Effector memory CD4-positive, alpha-beta T cell (primary cell): ENCODE measurements at places on chromosomes 2 and 18.

- no peak for DNase-seq
These were observed 14.7 kb downstream of the GRB14 start for GRCh38 chr2:164606557-164606956.

- DNase-seq = no peak
These were observed 366.7 kb upstream of the SPHKAP start for GRCh38 chr2:228548230-228548629.

DNA sequence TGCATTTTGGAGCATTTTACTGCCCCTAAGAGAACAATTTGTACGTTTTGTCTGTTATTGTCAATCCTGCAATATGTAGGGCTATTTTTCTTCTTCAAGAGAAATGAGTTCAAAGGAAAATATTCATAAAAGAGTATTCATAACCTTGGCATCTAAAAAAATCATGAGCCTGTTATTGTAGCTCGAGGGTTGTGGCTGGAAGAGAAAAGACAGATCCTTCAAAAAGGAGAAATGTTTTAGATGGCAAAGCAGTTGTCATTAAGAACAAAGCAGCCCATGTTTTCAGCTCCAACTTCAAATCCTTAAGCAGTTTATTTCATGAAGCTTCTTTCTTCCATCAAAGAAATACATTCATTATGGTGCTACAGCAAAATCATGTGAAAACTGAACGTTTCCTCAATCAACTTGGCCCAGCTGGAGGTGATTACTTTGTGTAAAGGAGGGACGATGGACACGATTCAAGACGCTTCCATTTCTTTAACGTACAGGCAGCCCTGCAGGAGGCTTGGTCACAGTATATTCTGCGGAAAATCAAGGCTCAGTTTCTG lies 31.4 kb downstream of the QPCT start:
- DNase-seq = no peak

DNA sequence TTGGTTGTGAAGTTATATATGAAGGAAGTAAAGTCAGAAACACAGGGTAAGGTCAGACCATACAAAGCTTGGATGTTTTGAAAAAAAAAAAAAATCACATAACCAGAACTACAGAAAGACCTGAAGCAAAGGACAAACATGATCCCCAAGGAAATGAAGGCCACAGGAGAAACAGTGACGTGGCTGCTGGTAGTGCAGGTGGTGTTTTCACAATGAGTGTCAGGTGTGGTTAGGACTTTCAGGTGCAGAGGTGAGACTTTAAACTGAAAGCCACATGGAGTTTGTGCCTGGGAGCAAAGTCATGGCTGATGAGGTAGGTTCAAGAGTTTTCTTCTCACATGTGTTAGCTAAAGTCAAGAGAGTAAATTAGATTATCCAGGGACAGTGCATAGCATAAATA lies 270.7 kb downstream of the PIEZO2 start:
- no peak for DNase-seq

DNA sequence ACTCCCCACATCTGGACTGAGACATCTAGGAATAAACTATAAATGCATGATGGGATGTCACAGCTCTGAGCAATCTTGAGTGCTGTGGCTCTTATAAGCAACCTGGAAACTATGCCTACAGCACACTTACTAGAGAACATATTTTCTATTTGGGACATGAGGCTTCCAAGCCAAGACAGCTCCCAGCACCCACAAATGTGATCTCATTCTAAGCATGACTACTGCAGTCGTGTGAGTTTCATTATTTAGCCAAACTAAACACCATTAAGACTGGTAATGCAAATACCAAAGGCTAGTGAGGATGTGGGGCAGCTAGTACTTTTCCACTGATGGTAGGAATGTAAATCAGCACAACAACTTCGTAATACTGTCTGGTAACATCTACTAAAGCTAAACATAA lies 72.5 kb downstream of the RTTN start:
- no peak for DNase-seq

- no peak for DNase-seq
These were observed 188.6 kb downstream of the TMEM247 start for GRCh38 chr2:46667945-46668344.

DNA sequence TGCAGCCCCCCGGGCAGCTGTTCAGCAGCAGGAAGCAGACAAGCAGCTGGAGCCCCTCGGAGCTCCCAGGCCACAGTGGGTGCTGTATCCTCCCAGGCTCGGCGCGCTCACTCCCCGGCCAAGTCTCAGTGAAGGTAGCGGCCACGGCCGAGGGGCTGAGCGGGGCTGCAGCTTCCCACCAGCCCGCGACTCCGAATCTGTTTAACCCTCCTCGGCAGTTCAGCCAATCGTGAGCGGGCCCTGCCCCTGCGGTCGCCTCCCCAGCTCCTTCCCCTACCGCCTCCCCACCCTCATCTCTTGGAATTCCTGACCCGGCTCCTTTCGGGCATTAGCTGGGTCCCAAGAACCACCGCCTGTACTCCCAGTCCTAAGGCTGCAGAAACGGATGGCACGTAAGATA lies at the start of gene RESP18:
RESP18 (minus strand) TSS at position 203 of the 400 bp plus-strand sequence.
- DNase-seq = no peak
